ENCODE measurements at places on chromosomes 6 and 20.

GRCh38 chr6:37205997-37206340 lies 36.0 kb downstream of the PIM1 start:
- DNase-seq = no peak

GRCh38 chr6:151537556-151537955 lies 43.7 kb downstream of the CCDC170 start:
- DNase-seq = no peak

DNA sequence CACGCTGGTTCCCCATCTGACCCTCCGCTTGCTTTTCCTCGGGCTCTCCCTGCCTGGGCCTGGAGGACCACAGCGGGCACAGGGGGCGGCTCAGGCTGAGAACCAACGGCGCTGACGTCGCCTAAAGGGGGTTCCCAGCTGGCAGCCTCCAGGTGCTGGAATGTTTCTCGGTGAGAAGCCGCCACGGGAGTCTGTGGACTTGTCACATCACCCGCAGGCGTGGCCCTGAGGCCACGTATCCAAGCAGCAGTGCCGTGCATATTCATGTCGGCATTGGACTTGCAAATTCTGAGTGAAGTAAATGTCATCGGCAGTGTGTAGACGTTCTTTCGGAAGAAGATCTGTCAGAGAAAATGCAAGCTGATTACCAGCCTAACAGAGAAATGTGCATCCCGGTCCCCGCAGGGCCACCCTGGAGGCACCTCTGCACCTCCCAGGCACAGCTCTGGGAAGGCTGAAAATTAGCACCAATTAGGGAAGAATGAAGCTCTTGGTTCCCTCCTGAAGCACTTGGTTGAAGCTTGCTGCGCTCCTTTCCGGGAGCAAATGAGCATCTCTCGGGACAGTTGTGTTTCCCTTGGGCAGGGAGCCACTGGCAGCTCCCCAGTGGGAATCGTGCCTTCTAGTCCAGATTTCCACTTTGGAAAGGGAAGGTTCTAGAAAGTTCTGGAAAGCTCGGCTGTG lies 24.3 kb downstream of the NTSR1 start:
- no peak for DNase-seq

DNA sequence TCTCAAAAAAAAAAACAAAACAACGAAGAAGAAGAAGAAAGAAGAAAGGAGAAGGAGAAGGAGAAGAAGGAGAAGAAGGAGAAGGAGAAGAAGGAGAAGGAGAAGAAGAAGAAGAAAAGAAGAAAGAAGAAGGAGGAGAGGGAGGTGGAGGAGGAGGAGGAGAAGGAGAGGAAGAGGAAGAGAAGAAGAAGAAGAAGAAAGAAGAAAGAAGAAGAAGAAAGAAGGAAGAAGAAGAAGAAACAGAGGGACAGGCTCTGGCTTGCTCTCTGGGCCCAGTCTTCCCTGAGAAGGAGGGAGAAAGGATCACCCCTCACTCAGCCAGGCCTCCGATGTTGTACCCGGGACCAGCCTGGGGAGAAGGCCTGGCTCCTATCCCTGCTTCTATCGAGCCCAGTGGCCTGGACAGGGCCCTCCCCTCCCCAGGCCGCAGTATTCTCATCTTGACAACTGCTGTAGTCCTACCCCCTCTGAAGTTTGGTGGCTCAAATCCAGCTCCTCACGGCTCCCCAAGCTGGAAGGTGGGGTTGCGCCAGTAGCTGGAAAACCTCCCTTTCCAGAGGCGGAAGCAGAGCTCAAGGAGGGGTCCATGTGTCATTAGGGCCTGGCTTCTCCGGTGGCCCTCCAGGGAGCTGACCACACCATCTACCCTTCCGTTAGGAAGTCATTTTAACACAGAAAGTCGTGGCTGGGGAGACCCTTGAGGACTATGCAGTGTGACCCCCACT lies 18.9 kb downstream of the C6orf132 start:
- DNase-seq = no peak

DNA sequence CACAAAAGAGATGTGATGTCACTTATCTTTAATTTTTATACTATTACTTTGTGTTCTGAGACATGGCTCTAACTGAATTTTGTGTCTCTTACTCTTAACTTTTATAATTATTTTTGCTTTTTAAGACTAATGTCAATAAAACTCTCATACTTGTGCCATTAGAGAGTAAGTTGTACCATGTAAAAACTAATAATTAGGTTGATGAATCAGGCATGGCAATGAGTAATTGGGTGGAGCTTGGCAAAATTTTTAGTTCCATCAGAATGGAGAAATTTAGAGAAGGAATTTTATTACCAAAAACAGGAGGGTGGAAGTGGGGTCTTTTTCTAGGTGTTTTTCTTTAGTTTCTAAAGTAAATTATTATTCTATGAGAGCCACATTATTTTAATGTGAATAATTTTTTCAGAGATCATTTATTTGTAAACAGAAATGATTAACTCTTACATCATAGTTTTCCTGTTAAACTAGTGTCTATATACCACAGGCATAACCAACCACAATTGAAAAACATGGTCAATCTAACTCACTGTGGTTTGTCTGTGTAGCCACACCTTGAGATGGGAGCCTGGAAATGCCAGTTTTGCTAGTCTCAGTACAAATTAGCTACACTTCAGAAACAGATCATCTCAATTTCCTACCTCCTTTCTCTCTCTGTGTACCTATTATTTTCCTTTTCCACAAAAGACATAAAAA lies 51.8 kb downstream of the ELOVL4 start:
- DNase-seq = no peak

DNA sequence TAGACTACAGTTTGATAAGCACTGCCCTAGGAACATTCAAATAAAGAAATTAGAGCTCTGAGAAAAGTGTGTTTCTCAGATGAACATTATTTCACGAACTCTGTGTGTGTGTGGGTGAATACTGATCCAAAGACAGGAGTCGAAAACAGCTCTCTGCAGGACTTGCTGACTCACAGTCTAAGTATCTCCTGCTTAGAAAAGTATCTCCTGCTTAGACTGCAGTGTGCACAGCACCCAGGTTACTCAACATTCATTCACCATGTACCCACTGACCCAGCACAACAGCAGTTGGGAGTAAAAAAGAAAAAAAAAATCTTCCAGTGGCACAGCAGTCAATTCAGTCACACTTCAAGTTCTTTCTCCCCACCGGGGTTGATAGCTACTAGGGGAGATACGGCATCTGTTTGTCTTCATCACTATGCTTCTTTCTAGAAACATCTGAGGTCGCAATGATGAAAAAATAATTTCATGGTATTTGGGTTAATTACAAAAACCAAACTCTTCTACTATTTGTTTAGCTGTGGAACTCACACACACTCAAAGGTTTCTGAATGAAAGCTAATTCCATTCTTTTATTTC lies 48.0 kb downstream of the GCLC start:
- peak; percentile 83 for DNase-seq

GRCh38 chr6:129647044-129647443 lies 62.9 kb downstream of the ARHGAP18 start:
- no peak for DNase-seq

DNA sequence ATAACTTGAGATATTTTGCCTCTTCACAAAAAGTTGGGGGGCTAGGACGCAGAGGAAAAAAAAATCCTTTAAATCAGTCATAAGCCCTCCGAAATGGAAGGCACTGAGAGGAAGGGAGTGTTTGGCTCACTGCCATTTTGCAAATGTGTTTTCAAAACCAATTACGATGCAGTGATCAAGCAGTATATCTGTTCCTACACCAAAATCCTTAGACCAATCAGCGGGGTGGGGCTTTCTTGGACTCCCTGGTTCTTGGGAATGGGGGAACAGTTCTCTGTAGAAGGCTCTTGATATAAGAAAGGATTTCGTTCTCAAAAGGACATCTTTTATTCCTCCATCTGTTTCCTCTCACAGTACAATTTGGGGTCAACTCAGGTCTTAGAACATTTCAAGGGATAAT lies 478.6 kb upstream of the JARID2 start:
- DNase-seq = peak; percentile 29

GRCh38 chr20:46799781-46800408 lies 90.4 kb downstream of the SLC2A10 start:
- no peak for DNase-seq

DNA sequence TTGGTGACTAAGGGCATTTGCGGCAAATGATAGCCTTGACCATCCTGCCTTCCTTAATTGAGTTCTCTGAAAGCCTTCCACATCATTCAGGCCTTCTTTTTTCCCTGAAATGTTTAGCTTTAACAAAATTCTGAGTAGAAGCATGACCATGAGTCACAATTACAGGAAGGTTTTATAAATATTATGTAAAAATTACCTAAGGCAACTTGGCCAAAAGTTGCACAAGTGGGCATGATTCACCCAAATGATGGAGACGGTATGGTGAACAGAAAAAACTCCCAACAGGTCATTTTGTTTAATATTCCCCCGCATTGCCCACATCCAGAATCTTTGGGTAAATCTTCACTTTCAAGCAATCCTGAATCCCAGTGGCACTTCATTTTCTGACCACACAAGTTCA lies 37.0 kb downstream of the MC3R start:
- no peak for DNase-seq

GRCh38 chr6:137210903-137211302 lies 8.3 kb downstream of the IFNGR1 start:
- no peak for DNase-seq

DNA sequence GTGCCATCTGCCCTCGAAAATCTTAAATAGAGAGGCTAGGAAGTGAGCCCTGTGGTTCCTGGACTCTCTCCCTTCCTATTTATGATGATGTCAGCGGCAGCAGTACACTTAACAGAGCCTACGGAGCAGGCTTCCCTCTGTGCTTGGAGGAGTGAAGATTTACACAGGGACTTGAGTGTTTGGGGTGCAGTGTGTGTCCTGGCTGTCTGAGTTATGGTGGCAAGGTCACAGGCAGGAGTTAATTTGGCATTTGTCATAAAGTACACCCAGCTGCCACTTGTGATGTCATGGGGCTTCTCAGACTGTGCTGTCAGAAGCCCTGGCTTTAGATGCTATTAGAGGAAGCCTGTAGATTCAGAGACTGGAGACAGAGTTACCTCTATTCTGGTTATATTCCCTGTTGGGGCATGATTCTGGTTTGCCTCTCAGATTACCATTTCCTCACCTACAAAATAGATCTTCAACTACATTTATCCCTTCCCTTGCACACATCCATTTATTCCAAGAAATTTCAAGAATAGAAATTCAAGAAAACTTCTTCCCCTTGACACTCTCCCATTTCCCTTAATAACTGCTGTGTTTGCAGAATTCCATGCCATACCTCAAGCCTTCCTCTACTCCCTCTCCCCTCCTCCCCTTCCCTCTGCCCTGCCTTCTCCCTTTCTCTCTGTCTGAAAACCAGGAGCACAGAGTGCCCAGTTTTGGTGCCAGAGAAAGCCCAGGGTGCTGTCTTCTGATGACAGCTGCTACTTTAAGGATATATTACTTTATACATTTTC lies 72.1 kb downstream of the SLC24A3 start:
- DNase-seq = no peak

GRCh38 chr6:12459945-12460661 lies 169.9 kb downstream of the EDN1 start:
- peak; percentile 52 for DNase-seq

DNA sequence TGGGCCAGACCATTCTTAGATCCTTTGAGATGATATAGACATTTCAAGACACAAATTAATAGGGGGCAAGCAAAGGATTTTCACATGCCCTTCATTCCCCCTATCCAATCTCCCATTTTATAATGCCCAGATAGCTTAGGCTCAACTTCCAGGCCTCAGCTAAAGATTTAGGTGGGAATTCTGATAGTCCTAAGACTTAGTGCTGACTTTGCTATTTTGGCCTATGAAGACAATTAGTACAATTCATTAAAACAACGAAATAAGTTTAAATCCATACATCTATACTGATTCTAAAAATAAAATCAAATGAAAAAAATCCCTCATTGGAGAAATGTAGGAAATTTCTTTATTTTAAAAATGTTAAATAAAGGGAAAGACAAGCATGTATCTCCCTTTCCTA lies 259.5 kb downstream of the CBLN4 start:
- DNase-seq = no peak

- DNase-seq = no peak
These were observed 4.1 kb upstream of the RAB23 start for GRCh38 chr6:57226221-57226620.

DNA sequence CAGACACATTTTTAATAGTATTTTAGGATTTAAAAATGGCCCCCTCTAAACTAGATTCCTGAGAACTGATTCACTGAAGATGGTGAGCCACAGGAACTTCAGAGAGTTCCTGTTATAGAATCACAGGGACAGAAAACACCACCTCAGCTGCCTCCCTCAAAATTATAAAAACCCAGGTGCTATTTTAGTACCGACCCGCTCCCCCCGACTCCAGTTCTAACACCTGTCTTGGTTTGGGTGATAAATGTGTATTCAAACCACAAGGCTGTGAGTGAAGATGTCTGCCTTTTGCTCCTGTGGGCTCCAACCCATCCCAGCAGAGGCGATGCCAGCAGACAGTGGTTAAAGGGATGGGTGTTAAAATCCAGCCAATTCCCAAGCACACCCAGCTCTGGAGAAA lies 127.4 kb upstream of the LY86 start:
- DNase-seq = peak; percentile 22

- DNase-seq = no peak
These were observed 49.1 kb downstream of the LAMA2 start for GRCh38 chr6:128932061-128932460.

DNA sequence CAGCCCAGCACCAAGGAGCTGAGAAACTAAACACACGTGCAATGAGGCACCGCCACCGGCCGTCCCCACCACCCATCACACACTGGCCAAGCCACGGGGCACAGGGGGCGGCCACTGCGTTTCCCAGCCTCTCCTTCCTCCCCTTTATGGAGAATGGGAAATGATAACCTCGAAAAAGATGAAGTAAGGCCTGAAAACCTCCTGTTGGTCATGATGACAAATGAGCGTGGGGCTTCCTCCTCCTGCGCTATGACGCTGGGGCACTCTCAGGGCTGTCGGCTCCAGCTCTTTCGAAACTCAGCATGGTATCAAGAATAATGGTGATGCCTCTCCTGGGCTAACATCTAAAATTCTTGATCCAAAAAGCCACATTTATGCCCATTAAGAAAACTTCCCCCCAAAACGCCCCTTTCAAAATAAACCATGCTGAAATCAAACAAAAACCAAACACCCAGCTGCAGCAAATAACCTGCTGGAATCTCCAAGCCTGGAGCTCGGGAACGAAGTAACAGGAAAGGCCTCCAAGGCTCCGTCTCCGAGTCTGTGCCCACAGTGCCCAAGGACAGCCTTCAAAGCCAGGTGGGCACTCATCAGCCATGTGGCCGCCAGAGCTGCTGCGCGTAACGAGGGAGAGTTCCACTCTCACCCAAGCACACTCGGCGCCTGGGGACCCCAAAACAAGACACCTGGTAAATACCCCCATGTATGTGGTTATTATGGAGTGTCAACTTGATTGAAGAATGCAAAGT lies 50.0 kb downstream of the TAF4 start:
- DNase-seq = no peak

- DNase-seq = peak; percentile 2
These were observed 1.1 kb downstream of the PAX1 start for GRCh38 chr20:21706261-21707195.

DNA sequence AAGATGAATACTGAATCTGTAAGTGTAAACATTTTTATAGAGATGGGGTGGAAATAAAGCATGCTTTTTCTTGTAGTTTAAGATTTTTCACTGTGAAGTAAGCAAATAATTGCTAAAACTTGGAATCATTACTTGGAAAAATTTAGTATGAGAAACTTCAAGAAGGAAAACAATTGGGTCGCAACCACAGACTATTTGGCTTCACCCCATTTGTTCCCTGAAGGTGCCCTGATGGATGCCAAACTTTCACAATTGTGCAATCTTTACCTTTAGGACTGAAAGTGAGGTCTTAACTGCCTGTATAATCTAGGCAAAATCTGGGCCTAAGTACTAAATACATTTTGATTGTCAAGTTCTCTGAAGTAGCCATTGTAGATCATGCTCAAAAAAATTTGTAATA lies 330.1 kb downstream of the HDGFL1 start:
- DNase-seq = no peak
